Keratinocyte (primary cell): ENCODE measurements at places on chromosomes 3 and 15. TPM values are rescaled to one million over a fixed set of nuclear protein-coding genes. Genes with fewer than 3 reads are reported as not detected.

The SLC35G2 gene
- polyA plus RNA-seq: 0.61 to 1.9 TPM (median 1.5 TPM) in 3 replicates

The TMEM158 gene
- polyA plus RNA-seq: 2.0 to 3.4 TPM (median 2.0 TPM) in 3 replicates

DNA sequence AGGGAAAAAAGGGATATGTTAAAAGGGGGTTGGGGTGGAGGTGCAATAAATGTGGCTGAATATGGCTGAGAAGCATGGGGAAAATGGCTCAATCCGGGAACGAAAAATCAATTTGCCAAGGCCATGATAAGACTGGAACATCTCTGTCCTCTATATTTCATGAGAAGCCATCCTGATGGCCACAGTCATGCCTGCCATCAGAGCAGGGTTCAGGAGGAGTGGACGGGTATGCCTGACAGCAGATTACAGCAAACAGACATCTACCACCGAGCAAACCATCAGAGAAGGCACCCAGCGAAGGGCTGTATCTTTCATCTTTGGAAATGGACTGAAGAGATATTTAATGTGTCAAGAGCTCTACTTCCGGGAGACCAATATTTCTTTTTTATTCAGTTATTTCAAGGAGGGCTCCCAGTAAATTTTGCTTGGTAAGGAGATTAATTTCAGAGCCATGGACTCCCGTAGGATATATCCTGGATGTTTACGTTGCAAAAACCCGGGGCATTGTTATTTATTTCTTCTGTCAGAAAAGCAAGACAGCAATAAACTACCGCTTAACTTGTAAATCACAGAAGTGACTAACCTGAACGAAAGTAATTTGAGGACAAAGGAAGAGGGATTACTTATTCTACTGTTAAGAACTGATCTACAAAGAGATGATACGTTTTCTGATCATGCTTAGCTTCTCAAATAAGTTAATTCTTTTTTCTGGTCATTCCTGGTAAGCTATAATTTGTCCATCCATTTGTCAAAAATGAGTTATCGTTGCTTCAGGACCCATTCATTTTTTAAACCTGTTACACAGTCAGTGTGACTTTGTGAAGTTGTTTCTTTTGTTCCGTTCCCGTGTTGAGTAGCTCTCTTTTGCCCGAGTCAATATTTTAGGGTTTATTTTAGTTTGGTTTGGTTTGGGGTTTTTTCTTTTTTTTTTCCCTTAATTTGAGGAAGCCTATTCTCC is 80.6 kb upstream of the CHD2 start:
- DNase-seq: no peak

The TOP2B gene
- polyA plus RNA-seq: 30.3 to 71.8 TPM (median 34.7 TPM) in 3 replicates

The CCDC39 gene
- not detected in 3 replicates for polyA plus RNA-seq

The UBR1 gene
- 12.3 to 17.4 TPM (median 12.7 TPM) in 3 replicates for polyA plus RNA-seq
